ENCODE measurements at places on chromosomes 12 and 14.

DNA sequence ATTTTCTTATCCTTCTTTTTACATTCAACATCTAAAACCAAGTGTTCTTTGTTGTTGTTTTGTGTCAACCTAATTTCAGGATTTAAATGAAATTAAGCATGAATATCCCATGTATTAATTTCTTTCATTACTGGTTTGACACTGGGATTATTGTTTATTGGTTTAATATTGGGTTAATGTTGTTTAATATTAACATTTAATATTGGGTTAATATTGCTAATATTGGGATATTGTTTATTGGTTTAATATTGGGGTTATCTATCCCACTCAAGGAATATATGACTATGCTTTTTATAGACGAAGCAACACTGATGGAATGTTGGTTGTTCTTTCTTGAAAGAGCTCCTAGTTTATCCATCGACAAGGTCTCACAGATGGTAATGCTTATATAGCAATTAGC lies 45.9 kb downstream of the TMPRSS12 start:
- no peak for DNase-seq
- no peak overlapping the region for H3K27ac ChIP-seq
- peaks cover 2% of the 10 kb centered on the region for H3K27me3 ChIP-seq

- no peak overlapping the region for H3K27ac ChIP-seq
- DNase-seq, result no peak
- no peaks in the 10 kb centered on the region for H3K36me3 ChIP-seq
- peaks cover 27% of the 10 kb centered on the region for H3K27me3 ChIP-seq
- no peak overlapping the region for H3K4me3 ChIP-seq
Measured at GRCh38 chr14:90811641-90812040, 4.6 kb downstream of the TTC7B start.

DNA sequence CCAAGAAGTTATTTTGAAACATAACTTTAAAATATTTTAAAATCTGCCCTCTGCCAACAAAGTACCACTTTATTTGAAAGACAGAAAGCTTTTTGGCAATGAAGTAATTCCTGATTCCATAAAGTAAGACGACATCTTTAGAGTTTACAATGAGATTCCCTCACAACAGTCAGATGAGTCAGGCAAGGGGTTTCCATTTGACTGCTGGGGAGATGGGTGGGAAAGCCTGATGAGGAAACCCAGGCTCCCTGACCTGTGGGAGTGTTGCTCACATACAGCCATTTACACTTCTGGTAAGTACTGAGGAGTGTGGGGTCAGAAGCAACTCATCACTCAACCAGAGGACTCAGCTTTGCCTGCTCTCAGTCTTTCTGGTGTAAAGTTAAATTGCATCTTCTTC lies 10.2 kb downstream of the KITLG start:
- no peak overlapping the region for H3K27ac ChIP-seq
- H3K36me3 ChIP-seq, result no peaks in the 10 kb centered on the region
- no peak for DNase-seq
- peaks cover 4% of the 10 kb centered on the region for H3K27me3 ChIP-seq

GRCh38 chr12:58189893-58190292 lies 248.5 kb downstream of the ATP23 start:
- no peaks in the 10 kb centered on the region for H3K36me3 ChIP-seq
- no peak overlapping the region for H3K4me3 ChIP-seq
- peaks cover 5% of the 10 kb centered on the region for H3K27me3 ChIP-seq
- H3K4me1 ChIP-seq, result no peaks in the 10 kb centered on the region

GRCh38 chr12:92402415-92402814 lies 256.8 kb upstream of the BTG1 start:
- peaks cover 89% of the 10 kb centered on the region for H3K4me1 ChIP-seq
- DNase-seq, result no peak
- peak overlapping the region; percentile 4 for H3K4me3 ChIP-seq

DNA sequence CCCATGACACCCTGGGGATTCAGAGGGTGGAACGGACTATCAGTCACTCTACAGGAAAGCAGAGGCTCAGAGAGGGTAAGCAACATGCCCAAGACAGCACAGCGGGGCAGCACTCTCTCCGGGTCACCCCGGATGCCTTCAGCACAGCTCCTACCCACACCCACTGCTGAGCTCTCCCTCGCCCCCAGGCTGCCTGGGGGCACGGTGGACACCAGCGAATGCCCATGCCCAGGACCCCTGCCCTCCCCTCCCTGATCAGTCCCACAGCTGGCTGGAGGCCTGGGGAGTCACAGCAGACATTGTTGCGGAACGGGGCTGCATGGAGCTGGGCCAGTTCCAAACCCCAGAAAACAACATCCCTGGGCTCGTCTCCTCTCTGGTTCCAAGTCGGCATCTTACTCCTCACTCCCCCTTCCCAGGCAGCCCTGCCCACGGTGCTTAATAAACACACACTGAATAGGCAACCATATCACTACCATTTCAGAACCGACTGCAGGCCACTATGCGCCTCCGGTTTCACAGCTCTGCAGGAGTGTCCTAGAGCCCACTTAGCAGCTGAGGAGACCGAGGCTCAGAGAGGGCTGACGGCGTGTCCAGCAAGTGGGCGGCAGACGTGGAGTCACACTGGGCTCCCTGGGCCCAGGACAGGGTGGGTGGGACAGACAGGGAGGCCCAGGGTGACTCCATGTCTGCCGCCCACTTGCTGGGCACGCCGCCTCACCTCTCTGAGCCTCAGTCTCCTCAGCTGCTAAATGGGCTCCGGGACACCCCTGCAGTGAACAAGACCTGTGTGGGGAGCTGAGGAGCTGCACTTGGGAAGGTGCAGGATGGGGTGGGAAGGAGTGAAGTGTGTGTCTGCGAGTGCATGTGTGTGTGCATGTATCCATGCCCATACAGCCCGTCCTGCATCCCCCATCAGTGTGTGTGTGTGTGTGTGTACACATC lies 27.0 kb downstream of the CCDC85C start:
- H3K4me1 ChIP-seq, result no peaks in the 10 kb centered on the region
- no peak overlapping the region for H3K27ac ChIP-seq
- no peak for DNase-seq

DNA sequence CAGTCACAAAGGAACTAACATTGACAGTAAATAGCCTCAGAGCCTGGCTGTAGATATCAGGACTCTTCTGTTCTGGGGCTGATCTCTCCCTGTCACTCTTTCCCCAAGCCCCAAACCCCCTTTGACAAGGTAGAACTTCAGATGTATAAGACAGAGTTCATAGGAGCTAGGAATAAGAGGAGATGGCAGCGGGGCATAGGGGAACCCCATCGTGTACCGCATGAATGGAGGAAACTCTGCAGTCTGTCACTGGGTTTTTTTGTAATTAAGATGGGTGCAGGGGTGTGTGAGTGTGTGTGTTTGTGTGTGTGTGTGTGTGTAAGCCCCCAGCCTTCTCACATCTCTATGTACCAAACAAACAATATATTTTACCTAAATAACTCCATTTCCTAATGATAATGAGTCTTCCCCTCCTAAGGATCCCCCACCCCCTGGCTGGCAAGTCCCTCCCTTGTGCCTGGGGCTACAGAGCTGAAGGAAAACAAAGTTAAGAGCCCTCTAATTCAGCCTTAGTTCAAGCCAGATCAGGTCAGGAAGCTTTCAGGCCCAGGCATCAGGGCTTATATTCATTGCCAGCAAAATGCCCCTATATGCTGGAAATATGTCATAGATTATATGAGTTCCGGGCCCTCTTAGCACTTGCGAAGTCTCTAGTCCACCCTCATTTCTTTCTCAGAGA lies 9.1 kb upstream of the HOXC4 start:
- no peak for DNase-seq
- H3K27ac ChIP-seq, result no peak overlapping the region
- H3K27me3 ChIP-seq, result peaks cover 74% of the 10 kb centered on the region
- peaks cover 7% of the 10 kb centered on the region for H3K4me1 ChIP-seq
- H3K36me3 ChIP-seq, result no peaks in the 10 kb centered on the region
- no peak overlapping the region for H3K4me3 ChIP-seq

GRCh38 chr12:3247629-3248161 lies 170.5 kb downstream of the TSPAN9 start:
- DNase-seq, result no peak
- no peak overlapping the region for H3K4me3 ChIP-seq
- H3K27me3 ChIP-seq, result peaks cover 3% of the 10 kb centered on the region
- no peak overlapping the region for H3K27ac ChIP-seq
- H3K4me1 ChIP-seq, result peaks cover 8% of the 10 kb centered on the region

- DNase-seq, result no peak
- no peaks in the 10 kb centered on the region for H3K36me3 ChIP-seq
- H3K4me3 ChIP-seq, result no peak overlapping the region
- no peaks in the 10 kb centered on the region for H3K27me3 ChIP-seq
Measured at GRCh38 chr14:22420598-22421186, 168.3 kb downstream of the DAD1 start.

GRCh38 chr12:119432949-119433348 lies 98.4 kb downstream of the CCDC60 start:
- no peaks in the 10 kb centered on the region for H3K27me3 ChIP-seq
- H3K36me3 ChIP-seq, result no peaks in the 10 kb centered on the region
- no peak overlapping the region for H3K4me3 ChIP-seq
- DNase-seq, result no peak
- no peak overlapping the region for H3K27ac ChIP-seq

GRCh38 chr14:55248411-55248810 lies 22.8 kb upstream of the FBXO34 start:
- no peak overlapping the region for H3K27ac ChIP-seq
- no peaks in the 10 kb centered on the region for H3K36me3 ChIP-seq
- H3K4me3 ChIP-seq, result no peak overlapping the region
- H3K27me3 ChIP-seq, result peaks cover 27% of the 10 kb centered on the region
- H3K4me1 ChIP-seq, result no peaks in the 10 kb centered on the region

GRCh38 chr12:120862664-120863063 lies 41.5 kb downstream of the SPPL3 start:
- H3K4me1 ChIP-seq, result peaks cover 29% of the 10 kb centered on the region
- no peak overlapping the region for H3K4me3 ChIP-seq
- H3K27ac ChIP-seq, result no peak overlapping the region
- no peak for DNase-seq
- H3K36me3 ChIP-seq, result peaks cover 10% of the 10 kb centered on the region

DNA sequence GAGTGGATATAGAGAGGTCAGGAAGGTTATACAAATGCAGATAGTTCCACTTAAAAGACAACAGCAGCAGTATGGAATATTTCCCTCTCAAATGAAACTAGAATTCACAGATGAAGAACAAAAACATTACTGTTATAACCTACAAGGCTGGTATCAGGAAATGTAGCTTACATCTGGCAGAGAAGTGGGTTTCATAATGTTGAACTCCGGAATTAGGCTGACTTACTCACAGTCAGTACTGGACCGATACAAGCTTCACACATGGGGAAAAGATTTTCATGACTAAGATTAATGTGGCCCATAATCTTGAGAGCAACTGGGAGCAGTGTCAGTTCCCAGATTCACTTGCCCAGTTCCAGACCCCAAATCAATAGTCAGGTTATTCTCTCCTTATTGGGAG lies 353.9 kb downstream of the DUSP6 start:
- H3K36me3 ChIP-seq, result no peaks in the 10 kb centered on the region
- no peak overlapping the region for H3K27ac ChIP-seq
- DNase-seq, result no peak
- peaks cover 26% of the 10 kb centered on the region for H3K27me3 ChIP-seq

- no peak for DNase-seq
- peak overlapping the region; percentile 92 for H3K4me3 ChIP-seq
- H3K36me3 ChIP-seq, result peaks cover 24% of the 10 kb centered on the region
- H3K4me1 ChIP-seq, result peaks cover 41% of the 10 kb centered on the region
Measured at GRCh38 chr12:98646294-98647090, 1.4 kb downstream of the APAF1 start.

- H3K36me3 ChIP-seq, result peaks cover 37% of the 10 kb centered on the region
- H3K27ac ChIP-seq, result no peak overlapping the region
- DNase-seq, result peak; percentile 35
- no peaks in the 10 kb centered on the region for H3K27me3 ChIP-seq
Measured at GRCh38 chr14:63388766-63389431, 70.2 kb upstream of the GPHB5 start.

DNA sequence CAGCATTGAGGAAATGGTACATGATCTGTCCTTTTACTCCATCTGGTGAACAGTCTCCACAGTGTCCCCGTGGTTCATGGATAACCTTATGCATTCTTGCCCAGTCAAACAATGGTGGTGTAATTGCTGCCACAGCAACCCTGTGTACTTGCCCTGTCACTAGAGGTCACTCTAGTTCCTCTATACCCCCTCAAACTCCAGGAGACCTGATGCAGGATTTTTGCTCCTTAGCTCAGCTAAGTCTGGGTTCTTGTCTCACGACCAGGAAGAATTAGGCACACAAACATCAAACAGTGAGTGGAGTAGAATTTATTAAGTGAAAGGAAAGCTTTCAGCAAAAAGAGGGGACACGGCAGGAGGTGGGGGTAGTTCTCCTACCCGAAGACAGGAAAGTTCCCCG lies 24.7 kb upstream of the EEA1 start:
- no peak overlapping the region for H3K27ac ChIP-seq
- no peaks in the 10 kb centered on the region for H3K4me1 ChIP-seq
- H3K4me3 ChIP-seq, result no peak overlapping the region

DNA sequence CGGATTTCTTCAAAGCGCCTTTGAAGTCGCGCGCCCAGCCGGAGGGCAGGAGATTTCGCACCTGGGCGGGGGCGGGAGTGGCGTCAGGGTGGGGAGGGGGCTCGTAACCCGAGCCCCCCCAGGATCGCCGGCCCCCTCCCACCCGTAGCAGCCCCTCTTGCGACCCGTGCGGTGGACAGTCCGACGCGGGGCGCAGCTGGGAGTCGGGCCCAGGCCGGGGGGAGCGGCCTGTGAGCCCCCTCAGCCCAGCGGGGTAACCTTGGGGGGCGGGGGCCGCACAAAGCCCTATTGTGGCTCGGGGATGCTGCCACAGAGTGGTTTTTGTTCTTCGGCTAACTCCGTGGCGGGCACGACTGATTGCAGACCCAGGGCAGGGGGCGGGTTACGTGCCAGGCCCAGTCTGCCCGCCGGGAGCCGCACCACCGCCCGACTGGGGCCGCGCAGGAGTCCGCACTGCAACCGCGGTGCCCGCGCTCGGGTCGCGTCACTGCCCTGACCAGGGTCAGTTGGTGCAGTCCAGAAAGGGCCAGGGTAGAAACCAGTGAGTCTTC lies 4.2 kb upstream of the AAAS start:
- peaks cover 34% of the 10 kb centered on the region for H3K4me1 ChIP-seq
- H3K36me3 ChIP-seq, result peaks cover 3% of the 10 kb centered on the region
- peaks cover 19% of the 10 kb centered on the region for H3K27me3 ChIP-seq
- no peak for DNase-seq
- no peak overlapping the region for H3K27ac ChIP-seq

Measured in activated T-helper 1 cell treated with anti-CD3 and anti-CD28 coated beads, Interleukin-12 subunit alpha, Interleukin-12 subunit beta, Interleukin-2, Interleukin-4 antibody, amounts not matched to agents 30 ng/mL and 10 ng/mL and 1 ng/mL, durations not matched to agents 14 hours and 24 hours and 36 hours (primary cell).